ENCODE measurements at places on chromosomes 7 and 10. TPM values are rescaled to one million over a fixed set of nuclear protein-coding genes. Genes with fewer than 3 reads are reported as not detected.

DNA sequence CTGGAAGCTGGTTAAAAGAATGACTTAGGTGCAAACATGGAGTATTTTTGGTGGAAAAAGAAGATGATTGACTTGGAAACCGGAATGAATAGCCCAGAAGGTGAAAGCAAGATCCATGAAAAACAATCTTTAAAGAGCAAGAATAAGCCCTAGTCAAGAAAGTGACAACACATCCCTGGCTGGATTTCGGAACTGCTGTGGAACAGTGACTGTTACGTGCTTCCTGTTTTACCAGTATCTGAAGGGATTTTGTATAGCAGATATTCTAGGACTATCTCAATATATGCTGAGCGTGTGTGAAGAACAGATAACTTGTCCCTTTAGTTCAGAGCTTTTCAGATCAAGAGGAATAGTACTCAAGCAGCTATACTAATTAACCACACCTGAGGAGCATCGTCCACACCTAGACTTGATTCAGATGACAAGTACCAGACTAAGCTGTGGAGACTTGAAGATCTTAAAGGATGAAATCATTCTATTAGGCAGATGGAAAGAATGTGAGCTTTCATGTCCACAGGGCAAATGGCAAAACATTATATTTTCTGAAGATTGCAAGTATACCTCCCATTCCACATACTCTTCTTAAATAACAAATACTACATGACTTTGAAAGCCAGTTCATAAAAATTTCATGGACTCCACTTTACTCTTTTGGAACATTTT, 11.5 kb upstream of the TES start:
- no peak overlapping the region for H3K4me3 ChIP-seq
- H3K27ac ChIP-seq, result no peak overlapping the region
- DNase-seq, result no peak
- H3K4me1 ChIP-seq, result no peaks in the 10 kb centered on the region
- no peaks in the 10 kb centered on the region for H3K36me3 ChIP-seq

DNA sequence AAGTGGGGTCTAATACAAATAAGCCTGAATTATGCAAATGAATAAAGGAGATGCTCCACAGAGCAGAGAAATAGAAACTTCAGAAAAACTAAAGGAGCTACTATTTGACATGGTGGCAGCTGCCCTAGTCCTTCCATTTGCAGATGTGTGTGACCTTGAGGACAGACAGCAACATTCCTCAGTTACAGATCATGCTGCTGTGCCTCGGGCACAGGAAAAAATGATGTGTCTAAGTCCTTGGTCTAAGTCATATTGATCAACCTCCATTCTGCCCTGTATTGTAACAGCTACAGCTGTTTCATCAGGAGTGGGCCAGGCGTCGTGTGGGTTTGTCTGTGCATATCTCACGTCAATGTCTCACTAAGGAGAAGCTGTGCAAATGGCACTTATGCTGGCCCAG, 710.4 kb downstream of the TNS3 start:
- no peak for DNase-seq
- no peaks in the 10 kb centered on the region for H3K27me3 ChIP-seq
- H3K4me1 ChIP-seq, result no peaks in the 10 kb centered on the region
- no peak overlapping the region for H3K4me3 ChIP-seq
- no peak overlapping the region for H3K27ac ChIP-seq
- no peaks in the 10 kb centered on the region for H3K36me3 ChIP-seq

DNA sequence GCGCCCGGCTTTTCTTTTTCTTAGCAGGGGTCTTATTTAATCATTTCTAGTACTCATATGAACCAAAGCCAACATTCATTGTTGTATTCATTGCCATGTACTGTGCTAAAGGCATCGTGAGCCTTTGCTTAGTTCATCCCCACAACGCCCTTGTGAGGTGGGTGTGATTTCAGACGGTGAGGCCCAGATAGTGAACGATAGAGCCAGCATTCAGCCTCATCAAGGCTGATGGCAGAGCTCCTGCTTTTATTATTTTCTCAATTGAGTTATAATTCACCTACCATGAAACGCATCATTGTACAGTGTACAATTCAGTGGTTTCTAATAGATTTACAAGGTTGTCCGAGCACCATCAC, 50.1 kb downstream of the HK1 start:
- peaks cover 61% of the 10 kb centered on the region for H3K4me1 ChIP-seq
- no peak for DNase-seq
- peaks cover 45% of the 10 kb centered on the region for H3K36me3 ChIP-seq
- H3K27me3 ChIP-seq, result no peaks in the 10 kb centered on the region
- H3K27ac ChIP-seq, result peak overlapping the region; percentile 75

- peaks cover 2% of the 10 kb centered on the region for H3K27me3 ChIP-seq
- H3K4me1 ChIP-seq, result no peaks in the 10 kb centered on the region
- no peaks in the 10 kb centered on the region for H3K36me3 ChIP-seq
- H3K4me3 ChIP-seq, result no peak overlapping the region
Observed at GRCh38 chr7:12765431-12766100, 78.1 kb downstream of the ARL4A start.

LRRTM3 gene
- total RNA-seq, result not detected

SRI gene
- 169 TPM for total RNA-seq

SP8 gene
- not detected for total RNA-seq

FAM131B gene
- 2.7 TPM for total RNA-seq

GRCh38 chr10:73865459-73866442, 8.6 kb downstream of the CAMK2G start:
- no peaks in the 10 kb centered on the region for H3K27me3 ChIP-seq
- peak overlapping the region; percentile 76 for H3K4me3 ChIP-seq
- peaks cover 69% of the 10 kb centered on the region for H3K4me1 ChIP-seq
- peaks cover 16% of the 10 kb centered on the region for H3K36me3 ChIP-seq
- peak overlapping the region; percentile 99 for H3K27ac ChIP-seq

GRCh38 chr10:26628395-26628794, 69.1 kb upstream of the PDSS1 start:
- no peak overlapping the region for H3K27ac ChIP-seq
- H3K4me3 ChIP-seq, result no peak overlapping the region
- no peak for DNase-seq
- peaks cover 6% of the 10 kb centered on the region for H3K27me3 ChIP-seq

DPCD gene
- 19.0 TPM for total RNA-seq

GRCh38 chr10:17067376-17068264, 62.0 kb downstream of the CUBN start:
- peaks cover 3% of the 10 kb centered on the region for H3K36me3 ChIP-seq
- H3K27ac ChIP-seq, result peak overlapping the region; percentile 2

ACHE gene
- not detected for total RNA-seq

GRCh38 chr10:116147147-116147905, 125.7 kb downstream of the GFRA1 start:
- H3K4me1 ChIP-seq, result peaks cover 19% of the 10 kb centered on the region
- no peaks in the 10 kb centered on the region for H3K27me3 ChIP-seq
- peak; percentile 74 for DNase-seq
- H3K36me3 ChIP-seq, result no peaks in the 10 kb centered on the region
- peak overlapping the region; percentile 81 for H3K27ac ChIP-seq

- H3K4me3 ChIP-seq, result no peak overlapping the region
- no peaks in the 10 kb centered on the region for H3K36me3 ChIP-seq
- DNase-seq, result no peak
- H3K27me3 ChIP-seq, result no peaks in the 10 kb centered on the region
- no peak overlapping the region for H3K27ac ChIP-seq
Observed at GRCh38 chr7:107035446-107035845, 9.1 kb upstream of the PRKAR2B start.

- H3K4me3 ChIP-seq, result no peak overlapping the region
- no peak overlapping the region for H3K27ac ChIP-seq
- no peaks in the 10 kb centered on the region for H3K36me3 ChIP-seq
Observed at GRCh38 chr10:18214691-18215563, 74.7 kb downstream of the CACNB2 start.

GRCh38 chr10:97497572-97498075, 598 bp downstream of the MMS19 start:
- H3K36me3 ChIP-seq, result peaks cover 26% of the 10 kb centered on the region
- H3K4me1 ChIP-seq, result peaks cover 33% of the 10 kb centered on the region
- peak overlapping the region; percentile 98 for H3K27ac ChIP-seq
- peak overlapping the region; percentile 89 for H3K4me3 ChIP-seq

GRCh38 chr7:4806983-4807597, 31.7 kb downstream of the AP5Z1 start:
- no peak overlapping the region for H3K4me3 ChIP-seq
- H3K4me1 ChIP-seq, result peaks cover 5% of the 10 kb centered on the region
- no peak overlapping the region for H3K27ac ChIP-seq
- no peaks in the 10 kb centered on the region for H3K36me3 ChIP-seq
- H3K27me3 ChIP-seq, result no peaks in the 10 kb centered on the region

DNA sequence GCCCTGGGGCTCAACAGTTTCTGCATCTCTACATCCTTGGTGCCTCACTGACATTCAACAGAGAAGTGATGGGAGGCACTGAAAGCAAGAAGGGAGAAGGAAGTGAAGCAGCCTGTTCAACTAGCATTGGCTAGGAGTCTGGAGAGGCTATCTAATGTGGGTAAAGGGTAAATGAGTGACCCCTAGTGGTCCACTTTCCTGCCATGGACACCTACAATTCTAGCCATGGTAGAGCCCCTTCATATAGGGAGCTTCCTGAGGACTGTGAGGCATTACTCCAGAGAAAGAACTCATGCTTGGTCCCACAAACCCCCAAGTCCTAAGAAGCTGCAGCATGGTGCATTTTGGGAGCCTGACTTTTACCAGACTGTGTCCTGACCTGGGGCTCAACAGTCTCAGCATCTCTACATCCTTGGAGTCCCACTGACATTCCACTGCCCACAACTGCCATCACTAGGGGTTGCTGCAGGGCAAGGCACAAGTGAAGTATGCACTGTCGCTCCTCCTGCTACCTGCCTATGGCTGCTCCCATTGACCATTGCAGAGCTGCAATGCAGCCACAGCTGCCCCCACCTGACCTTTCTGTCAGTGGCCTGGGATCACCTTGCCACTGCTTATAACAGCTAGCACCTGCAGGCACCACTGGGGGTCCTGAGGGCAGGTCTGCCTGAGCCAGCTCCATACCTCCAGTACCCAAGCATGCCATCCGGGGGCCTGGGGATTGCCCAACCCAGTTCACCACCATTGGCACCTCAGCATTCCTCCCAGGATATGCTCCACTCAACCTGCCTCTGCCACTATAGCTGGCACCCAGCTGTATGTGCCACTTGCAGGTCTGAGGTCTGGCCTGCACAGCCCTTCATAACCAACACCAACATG, 44.1 kb upstream of the CDK6 start:
- H3K27ac ChIP-seq, result no peak overlapping the region
- peaks cover 36% of the 10 kb centered on the region for H3K4me1 ChIP-seq
- DNase-seq, result peak; percentile 24
- peaks cover 8% of the 10 kb centered on the region for H3K36me3 ChIP-seq
- H3K4me3 ChIP-seq, result no peak overlapping the region
- peaks cover 5% of the 10 kb centered on the region for H3K27me3 ChIP-seq

WNT8B gene
- 0.47 TPM for total RNA-seq

Data from activated CD8-positive, alpha-beta T cell treated with anti-CD3 and anti-CD28 coated beads for 36 hours (primary cell).